ENCODE measurements at places on chromosomes 7 and 10.

DNA sequence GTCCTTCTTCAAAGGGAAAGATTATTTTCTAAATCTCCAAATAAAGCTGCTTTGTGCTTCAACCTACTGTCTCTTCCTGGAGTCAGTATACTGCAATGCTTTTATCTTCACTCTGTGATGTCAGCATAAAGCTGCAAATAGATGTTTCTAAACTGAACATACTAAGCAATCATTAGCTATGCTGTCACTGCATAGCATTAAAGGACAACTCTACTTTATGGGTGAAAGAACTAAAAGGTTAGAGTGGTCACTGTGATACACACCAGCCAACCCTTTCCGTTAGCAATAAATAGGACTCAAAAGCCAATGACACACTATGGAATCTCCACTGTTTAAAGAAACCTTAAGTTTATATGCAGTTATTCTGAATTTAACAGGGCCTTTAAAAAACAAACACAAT is 1.8 kb downstream of the CCDC186 start:
- no peak for DNase-seq

GRCh38 chr7:94635687-94636086 is 20.2 kb downstream of the SGCE start:
- DNase-seq, result no peak

- DNase-seq, result no peak
Observed at GRCh38 chr10:102467971-102468438, 16.7 kb upstream of the C10orf95 start.

DNA sequence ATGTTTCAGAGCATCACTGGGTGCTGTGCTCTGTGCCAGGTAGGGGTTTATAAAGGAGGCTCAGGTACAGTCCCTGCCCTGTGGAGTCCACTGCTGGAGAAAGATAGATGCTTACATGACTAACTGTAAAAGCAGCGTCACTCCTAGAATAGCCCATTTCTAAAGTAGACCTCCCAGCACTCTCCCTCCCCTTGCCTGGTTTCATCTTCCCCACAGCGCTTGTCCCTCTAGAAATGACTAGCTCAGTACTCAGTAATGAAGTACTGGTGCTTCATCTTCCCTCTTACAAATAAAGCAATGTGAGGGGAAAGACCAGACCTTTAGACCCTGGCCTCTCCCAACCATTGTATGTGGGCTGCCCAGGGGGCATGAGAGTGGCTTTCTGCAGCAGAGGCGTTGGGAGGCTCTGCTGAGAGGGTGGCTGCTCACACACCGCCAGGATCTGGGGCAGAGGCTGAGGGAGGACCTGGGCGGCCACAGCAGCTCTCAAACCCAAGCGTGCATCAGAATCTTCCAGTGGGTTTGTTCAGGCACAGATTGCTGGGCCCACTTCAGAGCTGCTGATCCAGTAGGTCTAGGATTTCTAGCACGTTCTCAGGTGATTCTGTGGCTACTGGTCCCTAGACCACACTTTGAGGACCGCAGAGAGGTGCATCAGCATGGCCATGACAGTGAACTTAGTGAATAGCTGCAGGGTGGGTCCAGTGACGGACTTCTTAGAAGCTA is 110.3 kb upstream of the ANLN start:
- DNase-seq, result no peak

GRCh38 chr7:42574685-42575084 is 337.2 kb downstream of the C7orf25 start:
- no peak for DNase-seq

DNA sequence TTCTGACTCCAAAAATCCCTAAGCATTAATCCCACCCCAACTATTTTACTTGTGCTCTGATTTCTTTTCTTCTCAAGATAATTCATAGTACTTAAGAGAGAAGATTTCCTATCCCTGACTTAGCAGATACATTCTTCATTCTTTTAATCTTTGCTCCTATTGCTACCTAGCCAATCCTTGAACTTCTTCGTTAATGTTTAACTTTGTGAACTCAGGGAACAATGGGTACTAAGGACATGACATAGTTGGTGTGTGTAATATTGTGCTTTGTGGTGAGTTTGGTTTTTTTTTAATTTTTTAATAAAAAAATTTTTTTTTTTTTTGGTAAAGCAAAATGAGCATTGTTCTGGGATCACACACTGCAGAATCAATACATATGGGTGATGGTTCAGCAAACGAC is 166.2 kb downstream of the CHCHD3 start:
- no peak for DNase-seq

DNA sequence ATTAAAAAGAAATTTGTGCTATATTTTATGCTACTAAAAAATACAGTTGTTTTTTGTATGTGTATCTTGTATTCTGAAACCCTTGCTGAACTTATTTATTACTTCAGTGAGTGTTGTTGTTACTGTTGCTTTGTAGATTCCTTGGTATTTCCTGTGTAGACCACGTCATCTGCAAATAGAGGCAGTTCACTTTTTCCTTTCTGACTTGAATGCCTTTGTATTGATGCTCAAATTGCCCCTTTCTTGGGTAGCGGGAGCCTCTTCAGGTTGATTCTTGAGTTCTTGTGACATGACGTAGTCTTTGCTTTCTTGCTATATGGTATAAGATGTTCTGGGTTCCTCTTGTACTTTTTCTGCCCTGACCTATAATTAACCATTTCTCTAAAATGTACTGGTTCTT is 504.1 kb downstream of the SDK1 start:
- DNase-seq, result no peak

DNA sequence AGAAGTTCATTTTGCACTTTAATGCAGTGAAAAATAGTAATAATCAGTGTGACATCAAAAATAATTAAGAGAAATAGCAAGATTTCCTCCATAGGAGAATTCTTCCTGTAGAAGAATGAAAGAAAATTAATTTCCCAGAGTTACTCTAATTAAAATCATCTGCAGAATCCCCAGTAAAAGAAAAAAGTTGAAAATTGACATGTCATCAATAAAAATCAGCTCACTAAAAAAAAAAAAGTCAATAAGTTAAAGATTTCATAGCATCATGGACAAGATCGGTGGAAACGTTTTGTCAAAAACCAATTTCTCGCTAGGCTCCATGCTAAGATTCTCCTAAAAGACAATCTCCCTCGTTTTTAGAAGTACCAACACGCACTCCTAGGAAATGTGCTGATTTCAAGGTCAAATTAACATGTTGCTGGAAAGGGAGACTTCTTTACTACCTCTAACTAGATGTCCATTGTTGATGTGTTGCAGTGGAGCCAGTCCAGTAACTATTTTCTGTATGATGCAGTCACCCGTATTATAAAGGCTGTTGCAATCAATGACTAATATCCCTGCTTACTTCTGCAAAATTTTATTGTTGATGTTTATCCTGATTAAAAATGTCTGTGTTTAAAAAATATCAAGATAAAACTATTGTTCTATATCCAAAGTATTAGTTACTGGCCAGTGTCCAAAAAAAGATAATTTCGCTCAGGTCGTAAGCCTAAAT is 591.9 kb upstream of the MGMT start:
- DNase-seq, result no peak

DNA sequence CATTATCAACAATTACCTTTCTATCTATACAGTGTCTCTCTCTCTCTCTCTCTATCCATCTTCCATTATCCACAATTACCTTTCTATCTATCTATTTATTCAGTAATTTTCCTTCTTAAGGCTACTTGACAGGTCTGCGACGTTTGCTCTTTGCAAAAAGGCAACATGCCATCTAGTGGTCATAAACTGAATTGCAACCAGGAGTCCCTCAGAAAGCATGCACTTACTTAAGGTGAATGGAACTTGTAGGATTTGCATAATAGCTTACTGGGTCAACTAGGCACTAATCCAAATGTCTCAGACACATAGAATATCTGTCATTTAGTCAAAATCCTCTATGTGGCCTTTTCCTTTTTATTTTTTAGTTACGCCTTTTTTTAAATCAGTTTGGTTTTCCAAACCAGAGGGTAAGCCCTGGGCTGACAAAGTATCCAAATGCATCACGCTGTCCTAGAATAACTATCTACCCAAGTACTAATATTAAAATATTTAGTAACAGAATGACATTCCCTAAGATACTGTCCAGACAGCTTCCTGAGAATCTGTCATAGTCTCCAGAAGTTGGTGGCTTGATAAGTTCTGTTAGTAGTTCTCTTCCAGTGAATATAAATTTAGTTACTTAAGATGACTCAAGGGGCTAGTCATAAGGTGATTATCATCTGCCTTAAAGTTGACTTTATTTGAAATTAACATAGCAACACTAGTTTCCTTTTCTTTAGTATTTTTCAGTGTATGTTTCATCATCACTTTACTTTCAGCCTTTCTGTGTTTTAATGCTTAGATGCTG is 208.3 kb downstream of the PPP1R3A start:
- DNase-seq, result no peak

GRCh38 chr10:81027223-81027622 is 489.5 kb downstream of the SH2D4B start:
- no peak for DNase-seq

GRCh38 chr7:523347-524336 is 4.0 kb upstream of the PDGFA start:
- DNase-seq, result no peak

- DNase-seq, result peak; percentile 1
Observed at GRCh38 chr7:115980159-115980558, 50.4 kb downstream of the TFEC start.

DNA sequence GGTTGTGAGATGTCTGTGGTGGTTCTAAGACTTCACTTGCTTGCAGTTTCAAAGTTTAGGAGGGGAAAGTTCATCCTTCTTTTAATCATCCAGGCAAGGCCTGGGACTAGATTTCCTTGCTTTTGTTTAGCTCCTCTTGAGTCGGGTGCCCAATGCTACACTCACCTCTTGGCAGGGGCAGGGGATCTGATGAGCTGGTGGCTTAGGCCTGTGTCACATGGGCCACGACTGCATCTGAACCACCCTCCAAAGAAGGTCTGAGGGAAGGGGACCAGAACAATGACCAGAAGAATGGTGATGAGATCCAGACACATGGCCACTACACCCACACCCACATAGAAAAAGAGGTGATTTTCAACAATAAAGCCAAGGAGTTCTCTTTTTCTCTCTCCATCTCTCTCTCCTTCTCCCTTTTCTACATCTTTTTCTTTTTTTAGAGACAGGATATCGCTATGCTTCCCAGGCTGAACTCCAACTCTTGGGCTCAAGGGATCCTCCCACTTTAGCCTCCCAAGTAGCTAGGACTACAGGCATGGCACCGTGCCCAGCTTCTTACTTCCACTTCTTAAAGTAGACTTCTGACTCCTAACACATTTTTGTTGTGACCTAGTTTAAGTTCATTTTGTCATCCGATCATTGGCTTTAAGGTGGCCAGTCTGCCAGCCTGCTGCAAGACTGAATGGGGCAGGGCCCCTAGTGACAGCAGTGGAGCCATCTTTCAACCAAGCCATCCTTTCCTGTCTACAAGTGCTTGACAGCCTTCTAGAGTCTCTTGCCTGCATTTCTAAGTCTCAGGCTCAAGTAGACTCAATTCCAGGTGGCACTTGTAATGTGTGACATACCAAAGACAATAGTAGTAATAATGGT is 350.9 kb downstream of the RNLS start:
- no peak for DNase-seq

- no peak for DNase-seq
Observed at GRCh38 chr7:431658-432111, 88.0 kb downstream of the PDGFA start.

- no peak for DNase-seq
Observed at GRCh38 chr7:28389504-28390395, 22.6 kb upstream of the CREB5 start.

DNA sequence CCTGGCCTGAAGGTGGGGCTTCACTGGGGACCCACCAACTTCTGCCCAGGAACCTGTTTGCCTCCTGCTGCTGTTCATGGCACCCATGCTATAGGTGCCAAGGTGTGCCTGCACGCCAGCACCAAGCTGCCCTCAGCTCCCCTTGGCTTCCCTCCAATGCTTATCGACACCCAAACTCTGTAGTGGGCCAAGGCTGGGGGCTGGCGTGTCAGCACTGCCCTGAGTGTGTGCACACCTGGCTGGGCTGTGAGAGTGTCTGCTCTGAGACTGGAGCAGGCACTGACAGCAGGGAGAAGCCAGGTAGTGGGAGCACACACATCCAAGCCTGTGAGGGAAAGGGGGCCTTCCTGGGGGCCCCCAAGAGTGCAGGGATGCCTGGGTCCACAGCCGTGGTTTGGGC is 43.1 kb upstream of the TUBB8 start:
- DNase-seq, result no peak

GRCh38 chr7:116924741-116925140 is 28.6 kb upstream of the ST7 start:
- no peak for DNase-seq

DNA sequence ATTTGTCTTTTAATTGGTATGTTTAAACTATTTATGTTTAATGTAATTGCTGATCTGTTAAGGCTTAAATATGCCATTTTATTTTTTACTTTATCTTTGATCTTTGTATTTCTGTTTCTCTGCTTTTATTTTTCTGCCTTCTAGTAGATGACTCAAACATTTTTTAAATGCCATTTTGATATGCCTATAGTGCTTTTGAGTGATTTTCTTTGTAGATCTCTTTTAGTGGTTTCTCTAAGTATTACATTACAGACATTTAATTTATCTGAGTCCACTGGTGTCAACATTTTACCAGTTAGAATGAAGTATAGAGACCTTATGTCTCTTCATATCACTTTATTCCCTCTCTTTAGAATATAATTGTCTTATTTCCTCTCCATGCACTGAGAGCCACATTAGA is 32.7 kb downstream of the IL6 start:
- DNase-seq, result no peak

GRCh38 chr7:120949998-120950538 is 509 bp upstream of the ING3 start:
- no peak for DNase-seq

DNA sequence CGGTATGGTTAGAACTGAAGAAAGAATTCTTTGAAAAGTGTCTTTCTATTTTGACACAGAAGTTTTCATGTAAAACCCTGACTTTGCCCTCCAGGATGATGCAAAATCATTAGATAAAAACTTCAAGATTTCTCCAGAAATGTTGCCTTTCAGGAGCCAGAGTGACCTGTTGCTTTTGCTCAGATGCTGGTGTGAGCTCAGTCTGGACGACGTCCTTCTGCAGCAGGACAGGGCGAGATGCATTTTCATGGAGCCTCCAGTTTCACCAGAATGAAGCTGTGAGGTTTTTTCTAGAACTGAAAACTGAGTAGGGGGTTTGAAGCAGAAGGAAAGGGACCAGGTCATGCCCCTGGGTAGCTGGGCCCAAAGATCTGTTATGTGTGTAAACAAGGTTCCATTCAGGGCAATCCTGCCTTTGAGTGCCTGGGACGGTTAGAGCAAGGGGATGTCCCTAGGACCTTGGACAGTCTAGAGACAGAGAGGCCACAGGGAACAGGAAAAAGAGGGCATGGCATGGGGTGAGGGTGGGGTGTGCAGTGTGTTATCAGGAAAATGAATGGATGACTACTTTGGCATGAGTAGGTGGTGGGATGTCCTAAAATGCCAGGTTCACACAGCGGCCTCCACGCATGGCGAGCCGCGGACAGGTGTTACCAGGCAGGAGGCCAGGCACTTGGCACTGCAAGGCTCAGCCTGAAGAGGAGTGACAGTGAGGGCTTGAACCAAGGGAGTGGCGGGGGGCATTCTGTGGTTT is 356.3 kb downstream of the CXCL12 start:
- DNase-seq, result no peak

All from SIG-M5 (cell line).